ENCODE measurements at places on chromosomes 1 and 21.

- DNase-seq, result no peak
Observed at GRCh38 chr1:153032677-153033308, 1.8 kb downstream of the SPRR1B start.

- DNase-seq, result no peak
Observed at GRCh38 chr1:183699616-183700160, 46.6 kb upstream of the APOBEC4 start.

- DNase-seq, result no peak
Observed at GRCh38 chr1:66605419-66605997, 71.6 kb downstream of the SGIP1 start.

- no peak for DNase-seq
Observed at GRCh38 chr1:87647430-87648177, 318.9 kb downstream of the LMO4 start.

DNA sequence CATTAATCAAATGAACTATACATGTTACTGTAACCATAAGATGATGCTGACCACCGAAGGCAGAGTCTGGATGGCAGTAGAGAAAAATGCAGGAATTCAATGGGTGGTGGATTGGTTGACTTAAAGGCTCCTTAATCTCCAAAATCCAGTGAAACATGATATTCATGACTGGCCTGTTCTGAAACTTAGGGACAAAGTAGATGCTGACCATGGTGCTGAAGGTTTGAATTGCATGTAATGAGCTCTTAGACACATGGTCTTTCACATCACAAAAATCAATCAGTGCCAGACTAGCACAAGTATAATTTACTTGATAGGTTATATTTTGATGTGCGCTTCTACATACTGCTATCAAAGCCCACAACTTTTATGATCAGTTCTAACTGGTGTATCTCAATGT, 30.9 kb upstream of the NTMT2 start:
- DNase-seq, result no peak

GRCh38 chr1:186740324-186740723, 60.1 kb upstream of the PTGS2 start:
- no peak for DNase-seq

GRCh38 chr1:114032271-114033215, 53.3 kb downstream of the OLFML3 start:
- DNase-seq, result no peak

- no peak for DNase-seq
Observed at GRCh38 chr1:85504417-85504816, 39.5 kb upstream of the DDAH1 start.

GRCh38 chr1:28914228-28915030, at the start of gene EPB41:
TSS of gene EPB41 (plus strand) at chr1:28914569. CDS start at chr1:28987438, 72,869 bp downstream.
- DNase-seq, result peak; percentile 85

DNA sequence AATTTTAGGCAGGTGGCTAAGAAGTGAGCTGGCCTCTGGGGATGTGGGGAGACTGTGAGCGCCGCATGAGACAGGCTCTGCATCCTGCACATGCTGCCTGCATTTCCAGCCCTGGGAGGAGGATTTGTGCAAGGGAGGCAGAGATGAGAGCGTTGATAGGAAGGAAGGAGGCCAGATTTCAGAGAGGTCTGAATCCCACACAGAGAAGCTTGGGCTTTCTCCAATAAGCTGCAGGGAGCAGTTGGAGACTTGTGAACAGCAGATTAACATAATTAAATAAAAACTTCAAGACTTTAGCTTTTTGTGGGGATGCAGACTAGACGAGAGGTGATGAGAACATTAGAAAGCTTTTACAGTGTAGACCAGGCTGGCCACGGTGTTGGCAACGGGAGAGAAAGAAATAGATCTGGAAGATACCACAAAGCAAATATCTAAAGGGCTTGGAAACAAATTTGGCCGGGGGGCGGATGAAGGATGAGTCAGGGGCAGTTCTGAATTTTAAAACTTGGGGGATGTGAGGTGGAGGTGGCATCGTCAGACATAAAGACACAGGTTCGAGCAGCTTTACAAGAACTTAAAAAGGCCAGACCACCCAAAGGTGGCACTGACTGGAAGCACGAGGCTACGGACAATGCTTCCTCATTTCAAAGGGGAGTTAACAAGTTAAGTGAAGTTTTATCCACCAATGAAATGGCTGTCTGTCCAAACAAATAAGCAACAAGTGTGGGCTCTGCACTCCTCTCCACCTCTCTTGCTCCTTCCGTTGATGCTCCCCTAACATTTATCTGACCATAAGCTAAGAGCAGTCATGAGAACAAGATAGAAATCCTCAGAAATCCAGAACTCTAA, 57.0 kb downstream of the HIVEP3 start:
- no peak for DNase-seq

- DNase-seq, result no peak
Observed at GRCh38 chr1:43274804-43275180, 5.0 kb downstream of the TMEM125 start.

All from activated T-helper 1 cell treated with anti-CD3 and anti-CD28 coated beads, Interleukin-2, amount 50 U/mL, for 16 hours (primary cell).